ENCODE measurements at places on chromosomes 1 and 21.

GRCh38 chr1:19938472-19938871 lies 15.1 kb upstream of the PLA2G2E start:
- DNase-seq, result no peak

GRCh38 chr1:244988521-244988920 lies 124.2 kb upstream of the HNRNPU start:
- no peak for DNase-seq

DNA sequence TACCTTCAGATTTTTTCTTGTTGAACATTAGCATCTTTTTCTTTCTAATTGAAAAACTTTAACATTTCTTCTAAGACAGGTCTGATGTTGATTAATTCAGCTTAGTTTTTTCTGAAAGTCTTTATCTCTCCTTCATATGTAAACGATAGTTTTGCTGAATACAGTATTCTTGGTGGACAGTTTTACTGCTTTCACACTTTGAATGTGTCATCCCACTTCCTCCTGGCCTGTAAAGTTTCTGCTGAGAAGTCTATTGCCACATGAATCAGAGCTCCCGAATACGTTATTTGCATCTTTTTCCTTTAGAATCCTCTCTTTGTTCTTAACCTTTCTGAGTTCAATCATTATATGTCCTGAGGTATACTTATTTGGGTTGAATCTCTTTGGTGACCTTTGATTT lies 344.2 kb downstream of the OLFM3 start:
- DNase-seq, result no peak

DNA sequence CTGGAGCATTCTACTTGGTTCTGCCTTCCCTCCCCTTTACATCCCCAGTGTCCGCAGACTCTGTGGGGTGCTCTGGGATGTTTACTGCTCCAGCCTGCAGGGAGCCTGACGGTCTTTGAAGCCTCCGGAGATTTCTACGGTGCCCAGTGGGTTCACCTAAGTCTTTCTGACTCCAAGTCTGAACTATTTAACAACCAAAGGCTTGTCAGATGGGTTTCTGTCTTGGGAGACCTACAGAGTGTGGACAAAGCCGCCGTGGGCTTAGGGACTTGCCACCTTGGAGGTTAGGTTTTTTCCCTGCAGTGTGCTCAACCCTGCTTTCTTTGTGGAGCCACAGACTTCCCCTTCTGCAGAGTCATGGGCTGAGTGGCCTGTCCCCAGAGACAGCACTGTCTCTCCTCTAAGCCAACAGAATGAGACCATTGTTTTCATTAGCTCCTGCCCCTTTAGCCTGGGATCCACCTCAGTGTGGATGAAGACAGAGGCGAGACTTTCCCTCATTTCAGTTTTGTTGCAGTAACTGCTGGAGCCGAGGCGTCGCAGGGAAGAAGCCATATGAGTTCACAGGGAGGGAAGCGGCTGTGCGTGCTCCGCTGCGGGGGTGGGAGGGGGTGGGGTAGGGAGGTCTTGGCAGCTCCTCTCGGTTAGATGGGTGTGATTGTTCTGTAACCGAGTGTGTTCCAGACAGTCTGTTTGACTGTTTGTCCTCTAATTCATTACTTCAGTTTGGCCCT lies 120.7 kb downstream of the CNIH3 start:
- DNase-seq, result no peak

DNA sequence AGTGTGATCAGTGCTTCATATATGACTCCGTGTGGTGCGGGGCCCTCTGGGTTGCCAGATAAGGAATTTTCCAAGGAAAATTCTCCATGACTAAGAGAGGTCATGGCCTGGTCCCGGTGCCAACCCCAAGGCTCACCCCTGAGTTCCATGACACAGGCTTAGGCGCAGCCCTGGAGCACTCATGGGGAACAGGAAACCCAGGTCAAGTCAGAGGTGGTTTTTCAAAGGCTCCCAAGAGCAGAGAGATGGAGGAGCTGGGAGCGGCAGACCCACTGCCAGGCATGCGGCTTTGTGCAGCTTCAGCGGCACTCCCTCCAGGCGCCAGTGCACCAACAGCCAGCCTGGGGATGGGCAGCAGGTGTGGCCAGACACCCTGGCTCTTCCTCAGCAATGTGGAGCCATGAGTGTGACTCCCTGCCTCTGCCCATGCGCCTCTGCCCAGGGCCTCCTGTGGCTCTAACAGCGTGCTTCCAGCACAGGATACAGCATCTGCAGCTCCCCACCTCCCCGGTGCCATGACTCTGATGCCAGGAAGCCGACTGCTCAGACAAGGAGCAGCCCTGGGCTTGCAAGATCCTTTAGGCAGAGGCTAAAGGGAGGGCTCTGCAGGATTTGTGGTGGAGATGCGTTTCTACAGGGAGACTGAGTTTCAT lies 47.3 kb downstream of the GPR161 start:
- peak; percentile 82 for DNase-seq

DNA sequence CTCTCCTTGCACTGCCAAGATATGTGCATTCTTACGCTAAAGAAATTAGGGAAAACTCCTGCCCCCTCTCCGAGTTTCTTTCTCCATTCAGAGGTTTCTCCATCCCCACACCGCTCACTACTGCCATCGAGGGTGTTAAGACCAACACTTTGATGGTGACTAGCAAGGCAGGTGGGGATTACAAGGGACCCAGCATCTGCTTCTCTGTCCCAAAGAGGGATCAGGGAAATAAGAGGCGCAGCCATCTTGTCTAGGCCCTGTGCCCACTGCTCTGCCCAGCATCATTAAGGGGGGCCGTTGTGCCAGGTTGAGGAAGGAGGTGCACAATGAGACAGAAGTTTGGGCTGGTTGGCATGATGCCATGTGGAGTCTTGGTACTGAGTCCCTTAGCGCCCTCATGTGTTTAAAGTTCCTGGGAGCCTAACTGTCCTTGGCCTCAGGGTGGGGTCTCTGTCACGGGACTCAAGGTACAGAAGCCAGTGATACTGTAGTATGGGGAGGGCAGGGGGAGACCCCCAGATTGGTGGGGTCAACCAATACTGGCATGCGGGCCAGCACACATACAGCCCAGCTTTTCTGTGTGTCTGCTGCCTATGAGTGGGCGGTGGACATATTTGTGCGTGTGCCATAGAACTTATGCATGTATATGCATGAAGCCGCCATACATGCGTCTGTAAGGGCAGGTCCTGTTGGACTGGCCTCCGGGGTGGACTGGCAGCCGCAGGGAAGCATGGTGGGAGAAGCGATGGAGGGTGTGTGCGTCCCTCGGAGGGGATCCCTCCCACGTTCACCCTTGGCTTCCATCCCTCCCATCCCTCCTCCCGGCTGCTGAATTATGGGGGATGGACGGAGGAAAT lies 5.5 kb downstream of the EFNA3 start:
- DNase-seq, result peak; percentile 18

DNA sequence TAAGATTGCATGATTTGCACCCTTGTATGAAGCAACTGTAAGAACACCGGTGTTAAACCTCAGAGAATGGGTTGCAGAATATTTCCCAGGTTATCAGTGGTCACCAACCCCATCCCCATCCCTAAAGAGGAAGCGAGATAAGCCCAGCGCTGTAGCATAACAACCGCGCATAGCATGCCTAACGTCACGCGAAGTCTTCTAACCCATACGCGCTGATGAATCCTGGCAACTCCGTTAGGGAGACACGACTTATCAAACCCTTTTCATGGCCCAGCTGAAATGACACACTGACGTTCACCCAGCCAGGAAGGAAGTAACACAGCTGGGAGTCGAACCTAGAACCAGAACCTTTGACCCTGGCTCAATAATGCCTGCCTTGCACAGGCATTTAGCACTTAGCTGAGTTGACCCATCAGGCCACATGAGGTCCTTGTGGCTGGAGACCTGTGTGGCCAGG lies 24.2 kb downstream of the TMEM51 start:
- DNase-seq, result peak; percentile 16

- no peak for DNase-seq
These were observed 47.3 kb downstream of the FAM78B start for GRCh38 chr1:166119471-166119965.

DNA sequence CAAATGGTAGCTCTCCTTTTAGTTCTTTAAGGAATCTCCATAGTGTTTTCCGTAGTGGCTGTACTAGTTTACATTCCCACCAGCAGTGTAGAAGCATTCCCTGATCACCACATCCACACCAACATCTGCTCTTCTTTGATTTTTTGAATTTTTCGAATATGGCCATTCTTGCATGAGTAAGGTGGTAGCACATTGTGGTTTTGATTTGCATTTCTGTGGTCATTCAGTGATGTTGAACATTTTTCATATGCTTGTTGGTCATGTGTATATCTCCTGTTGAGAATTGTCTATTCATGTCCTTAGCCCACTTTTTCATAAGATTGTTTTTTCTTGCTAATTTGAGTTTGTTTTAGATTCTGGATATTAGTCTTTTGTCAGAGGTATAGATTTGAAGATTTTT lies 84.6 kb upstream of the B3GALT2 start:
- DNase-seq, result no peak

DNA sequence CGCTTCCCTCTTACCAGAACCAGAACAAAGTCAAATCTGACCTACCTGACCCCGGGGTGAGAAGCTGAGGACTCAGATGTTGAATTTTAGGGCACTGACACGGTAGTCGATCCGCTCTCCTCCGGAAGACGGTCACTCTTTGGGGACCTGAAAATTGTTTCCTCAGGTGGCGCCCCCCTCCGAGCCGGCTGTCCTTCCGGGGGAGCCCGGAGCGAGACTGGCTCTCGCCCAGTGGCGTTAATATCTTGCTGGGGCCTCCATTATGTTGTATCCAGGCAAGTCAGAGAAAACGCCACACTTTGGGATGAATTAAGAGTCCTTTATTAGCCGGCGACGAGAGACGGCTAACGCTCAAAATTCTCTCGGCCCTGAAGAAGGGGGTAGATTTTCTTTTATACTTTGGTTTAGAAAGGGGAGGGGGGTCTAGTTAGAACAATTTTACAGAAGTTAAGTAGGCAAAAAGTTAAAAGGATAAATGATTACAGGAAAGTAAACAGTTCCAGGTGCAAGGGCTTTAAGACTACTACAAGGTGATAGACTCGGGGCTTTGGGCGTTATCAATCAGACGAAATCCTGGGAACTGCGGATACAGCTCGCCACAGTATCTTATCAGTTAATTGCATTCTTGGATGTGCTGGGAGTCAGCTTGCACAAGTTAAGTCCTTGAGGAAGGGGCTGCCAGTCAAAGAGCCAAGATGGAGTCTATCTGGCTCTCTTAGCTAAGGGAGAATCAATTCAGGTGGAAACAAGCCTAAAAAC lies 269.5 kb downstream of the DSCAM start:
- DNase-seq, result no peak

- no peak for DNase-seq
These were observed 110.4 kb upstream of the C1orf21 start for GRCh38 chr1:184276416-184276815.

GRCh38 chr21:46154955-46155513 lies 345 bp downstream of the FTCD start:
- DNase-seq, result no peak

DNA sequence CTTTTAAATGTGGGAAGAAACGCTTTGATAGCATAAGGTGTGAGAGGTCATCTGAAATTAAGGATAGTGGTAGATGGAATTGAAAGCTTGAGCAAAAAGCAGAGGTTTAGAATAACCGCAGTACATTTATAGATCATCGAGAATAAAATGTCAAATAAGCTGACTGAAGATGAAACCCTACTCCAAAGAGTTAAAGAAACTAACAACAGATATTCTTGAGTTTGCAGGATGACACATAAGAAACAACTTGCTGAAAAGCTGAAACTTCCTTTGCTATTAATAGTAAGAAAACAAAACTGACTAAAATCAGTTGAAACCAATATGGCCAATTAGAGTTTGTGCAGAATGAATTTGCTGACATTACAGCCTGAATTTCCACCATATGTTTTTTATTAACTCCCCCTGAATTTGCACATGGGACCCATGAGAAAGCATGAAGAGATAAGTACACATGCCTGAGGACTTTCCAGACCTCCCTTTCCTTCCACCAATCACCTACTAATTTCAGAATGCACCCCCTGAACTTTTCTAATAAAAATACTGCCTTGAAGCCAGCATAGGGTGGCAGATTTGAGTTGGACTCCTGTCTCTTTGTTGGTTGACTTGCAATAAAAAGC lies 1.7 kb upstream of the C1orf185 start:
- DNase-seq, result no peak

GRCh38 chr1:36055706-36056105 lies 28.2 kb upstream of the TEKT2 start:
- no peak for DNase-seq

DNA sequence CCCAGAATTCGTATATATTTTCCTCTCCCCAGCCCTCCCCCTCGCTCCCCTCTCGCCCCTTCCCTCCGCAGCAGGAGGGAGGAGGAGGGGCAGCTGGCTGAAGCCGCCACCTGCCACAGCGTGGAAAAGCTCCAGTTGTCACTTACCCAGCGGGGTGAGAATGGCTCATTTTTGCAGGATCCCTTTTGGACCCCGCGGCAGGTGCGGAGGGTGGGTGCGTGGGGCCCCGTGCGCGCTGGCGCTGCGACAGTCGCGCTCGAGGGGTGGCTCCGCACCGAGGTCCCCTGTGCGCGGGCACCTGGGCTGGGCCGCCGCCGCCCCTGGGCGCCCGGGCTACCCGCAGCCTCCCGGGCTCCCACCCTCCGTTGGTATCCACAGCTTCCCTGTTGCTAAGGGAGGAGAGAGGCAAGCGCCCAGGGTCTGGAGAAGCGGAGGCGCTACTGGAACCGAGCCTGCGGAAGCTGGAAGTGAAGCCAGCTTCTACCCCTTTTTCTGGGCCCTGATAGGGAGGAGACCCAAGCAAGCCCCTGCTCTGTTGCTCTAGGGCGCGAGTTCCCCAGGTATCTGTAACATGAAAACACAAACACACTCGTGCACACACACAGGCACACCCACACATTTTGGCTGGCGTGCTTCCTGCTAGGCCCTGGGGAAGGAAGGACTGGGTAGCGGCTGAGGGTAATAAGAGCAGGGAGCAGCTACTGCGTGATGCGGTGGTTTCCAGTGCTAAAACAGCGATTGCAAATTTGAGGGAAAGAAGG lies at the start of gene ERICH3:
ERICH3 (minus strand) TSS at position 442 of the 761 bp plus-strand sequence; CDS start at position 169, 273 bp downstream.
- DNase-seq, result no peak

GRCh38 chr1:3015744-3016143 lies 5.5 kb upstream of the ACTRT2 start:
- no peak for DNase-seq

GRCh38 chr1:116321766-116322175 lies 51.3 kb upstream of the ATP1A1 start:
- DNase-seq, result no peak

DNA sequence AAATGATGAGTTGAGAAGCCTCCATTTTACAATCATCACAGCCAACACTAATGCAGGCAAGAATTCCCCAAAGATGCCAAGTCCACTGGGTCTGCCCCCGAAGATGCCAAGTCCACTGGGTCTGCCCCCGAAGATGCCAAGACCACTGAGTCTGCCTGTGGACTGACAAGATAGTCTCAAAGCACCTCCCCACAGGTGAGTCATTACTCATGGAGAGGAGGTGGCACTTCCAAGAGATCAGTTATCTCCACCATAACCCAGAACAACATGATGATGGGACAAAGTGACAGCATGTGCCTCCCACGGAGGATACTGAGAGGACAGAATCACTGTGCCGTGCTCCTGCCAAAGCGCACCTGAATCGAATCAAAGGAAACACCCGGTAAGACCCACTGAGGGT lies 4.8 kb downstream of the PTTG1IP start:
- DNase-seq, result no peak
